ENCODE measurements at places on chromosomes 11 and 22.

DNA sequence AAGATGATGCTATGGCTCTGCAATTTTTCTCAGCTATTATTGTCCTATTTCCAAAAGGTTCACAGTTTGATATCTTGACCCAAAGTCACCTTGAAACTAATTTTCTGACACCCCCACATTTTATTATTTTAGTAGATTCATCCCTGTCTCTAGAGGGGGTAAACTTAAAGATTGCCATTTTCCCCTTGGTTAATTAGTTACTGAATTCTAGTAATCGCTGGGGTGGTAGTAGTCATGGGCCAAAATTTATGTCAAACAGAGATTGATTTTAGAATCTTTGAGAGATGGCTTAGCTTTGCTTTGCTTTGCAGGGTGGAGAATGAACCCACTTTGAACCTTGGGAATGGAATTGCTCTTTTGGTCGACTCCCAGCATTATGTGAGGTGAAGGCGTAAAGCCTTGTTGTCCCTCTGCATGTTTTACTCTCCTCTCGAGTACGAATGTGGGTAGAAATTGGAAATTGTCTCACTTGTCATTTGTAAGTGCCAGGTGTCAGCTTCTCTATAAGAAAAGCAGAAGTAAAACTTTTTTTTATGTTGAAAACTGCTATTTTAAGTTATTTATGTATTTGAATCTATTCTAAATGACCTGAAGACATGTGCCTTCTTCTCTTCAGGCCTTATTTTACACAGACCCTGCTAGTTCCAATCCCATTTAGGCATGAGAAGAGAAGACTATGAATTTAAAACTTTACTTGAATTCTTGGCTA, 42.4 kb upstream of the RCE1 start:
- DNase-seq = no peak

GRCh38 chr22:36921309-36922104, 8.1 kb downstream of the CSF2RB start:
- no peak for DNase-seq

GRCh38 chr11:26202754-26203153, 129.2 kb upstream of the ANO3 start:
- DNase-seq = no peak

DNA sequence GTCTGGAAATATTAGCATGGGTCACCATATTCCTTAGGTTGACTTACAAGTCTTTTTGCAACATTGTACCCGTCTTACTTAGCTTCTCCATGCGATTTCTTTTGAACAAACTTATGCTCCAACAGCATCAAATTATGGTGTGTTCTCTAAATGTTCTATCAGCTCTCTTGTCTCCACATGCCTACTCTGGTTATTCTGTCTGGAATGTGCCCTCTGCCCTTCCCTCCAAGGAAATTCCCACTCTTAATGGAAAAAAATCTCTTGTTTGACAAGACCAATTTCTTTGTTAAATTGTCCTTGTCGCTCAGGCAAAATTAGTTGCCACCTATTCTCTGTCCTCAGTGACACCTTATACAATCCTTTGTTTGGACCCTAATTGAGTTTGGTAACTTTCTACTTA, 522.8 kb upstream of the LUZP2 start:
- DNase-seq = no peak

DNA sequence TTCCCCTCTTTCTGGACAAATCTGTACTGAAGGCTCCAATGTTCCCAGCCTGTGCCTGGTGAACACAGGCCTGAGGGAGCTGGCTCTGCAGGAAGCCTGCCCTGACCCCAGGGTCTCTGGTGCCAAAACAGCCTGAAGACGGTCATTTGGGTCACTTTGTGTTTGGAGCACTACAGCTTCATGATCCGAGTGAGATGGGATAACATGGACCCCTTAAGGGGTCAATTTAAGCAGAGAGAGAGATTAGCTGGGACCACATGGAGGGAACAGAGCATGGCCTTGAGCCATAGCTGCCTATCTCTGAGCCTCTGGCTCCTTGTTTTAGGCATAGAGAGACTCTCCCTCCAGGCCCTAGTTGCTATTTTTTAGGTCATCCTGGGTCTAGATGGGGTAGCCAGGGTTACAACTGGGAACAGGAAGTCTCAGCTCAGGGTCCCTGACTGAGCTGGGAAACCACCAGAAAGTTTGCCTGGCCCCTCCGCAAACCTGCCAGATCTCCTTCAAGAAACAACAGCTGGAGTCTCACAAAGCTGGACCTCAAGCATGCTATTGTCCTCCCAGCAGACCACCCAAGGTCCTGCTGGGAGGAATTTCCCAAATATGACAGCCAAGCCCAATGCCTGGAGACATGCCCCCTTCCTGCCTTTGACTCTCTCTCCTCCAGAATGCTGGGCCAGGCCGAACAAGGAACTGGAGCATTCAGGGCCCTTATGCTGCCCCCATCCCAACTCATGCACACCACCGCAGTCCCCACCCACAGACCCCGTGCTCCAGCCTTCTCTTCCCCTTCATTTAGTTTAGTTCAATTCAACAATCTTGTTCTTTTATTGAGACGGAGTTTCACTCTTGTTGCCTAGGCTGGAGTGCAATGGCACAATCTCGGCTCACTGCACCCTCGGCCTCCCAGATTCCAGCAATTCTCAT, 4.0 kb downstream of the SLCO2B1 start:
- DNase-seq = no peak

- no peak for DNase-seq
Observed at GRCh38 chr11:64933935-64934681, 1.6 kb downstream of the GPHA2 start.

DNA sequence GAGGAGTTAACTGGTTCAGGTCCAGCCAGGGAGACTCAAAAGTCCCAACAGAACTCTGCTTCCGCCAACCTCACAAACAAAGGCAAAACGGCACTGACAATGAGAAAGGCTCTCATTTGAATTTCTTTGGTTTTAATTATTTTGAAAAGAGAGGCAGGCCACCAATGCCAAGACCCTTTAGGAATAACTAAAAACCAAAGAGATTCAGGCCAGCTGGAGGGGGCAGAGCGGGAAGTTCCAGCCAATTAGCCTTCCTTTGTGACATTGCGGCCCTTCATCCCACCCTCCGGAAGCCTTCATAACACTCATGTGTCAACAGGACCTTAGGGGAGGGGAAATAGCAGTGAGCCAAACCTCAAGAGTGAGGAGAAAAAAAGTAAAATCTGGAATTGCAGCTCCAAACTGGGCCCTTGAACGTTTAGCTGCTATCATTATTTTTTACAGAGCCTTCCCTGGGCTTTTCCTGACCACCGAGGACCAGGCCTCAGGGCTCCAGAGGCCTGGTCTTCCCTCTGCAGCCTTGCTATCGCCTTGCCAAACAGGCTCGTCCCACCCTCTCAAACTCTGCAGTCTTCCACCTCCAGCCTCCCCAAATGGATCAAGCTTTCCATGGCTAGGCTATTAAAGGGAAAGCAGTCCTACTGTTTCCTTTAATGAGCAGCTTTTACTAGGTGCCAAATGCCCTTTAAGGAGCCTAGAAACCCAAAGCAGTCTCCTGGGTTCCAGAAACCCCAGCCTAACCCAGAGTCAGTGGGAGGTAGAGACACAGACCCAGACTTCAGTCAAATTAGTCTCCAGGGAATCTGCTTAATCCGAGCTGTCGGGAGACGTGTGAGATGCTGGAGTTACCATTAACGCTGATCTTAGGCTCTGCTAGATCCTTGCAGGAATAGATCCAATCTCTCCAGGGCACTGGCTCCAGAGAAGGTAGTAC, 114.2 kb downstream of the CCDC34 start:
- DNase-seq = no peak

- no peak for DNase-seq
Observed at GRCh38 chr22:30312053-30312452, 14.7 kb downstream of the TBC1D10A start.

DNA sequence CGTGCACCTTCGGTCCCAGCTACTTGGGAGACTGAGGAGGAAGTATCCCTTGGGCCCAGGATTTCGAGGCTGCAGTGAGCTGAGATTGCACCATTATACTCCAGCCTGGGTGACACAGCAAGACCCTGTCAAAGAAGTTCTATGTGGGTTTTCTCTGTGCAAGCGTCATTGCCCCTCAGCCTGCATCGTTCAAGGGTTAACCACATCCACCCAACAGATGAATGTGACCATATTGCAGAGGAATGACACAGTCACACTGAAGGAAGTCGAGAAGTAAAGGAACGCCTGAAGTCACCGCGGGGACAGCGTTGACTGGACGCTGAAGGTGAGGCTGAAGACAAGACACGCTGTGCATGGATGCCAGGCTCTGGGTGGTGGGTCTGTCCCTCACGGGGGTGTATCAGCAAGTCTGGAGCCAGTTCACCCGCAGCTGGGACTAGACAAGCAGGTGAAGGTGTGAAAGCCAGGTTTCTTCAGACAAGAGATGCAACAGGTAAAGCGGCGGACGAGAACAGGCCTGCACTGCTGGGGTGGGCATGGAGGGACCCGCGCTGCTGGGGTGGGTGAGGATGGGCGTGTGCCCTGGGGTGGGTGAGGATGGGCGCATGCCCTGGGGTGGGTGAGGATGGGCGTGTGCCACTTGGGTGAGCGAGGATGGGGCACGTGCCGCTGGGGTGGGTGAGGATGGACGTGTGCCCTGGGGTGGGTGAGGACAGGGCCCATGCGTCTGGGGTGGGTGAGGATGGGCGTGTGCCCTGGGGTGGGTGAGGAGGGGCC, 36.5 kb upstream of the TOLLIP start:
- DNase-seq = no peak

GRCh38 chr11:9577556-9577955, 4.1 kb downstream of the WEE1 start:
- DNase-seq = no peak

DNA sequence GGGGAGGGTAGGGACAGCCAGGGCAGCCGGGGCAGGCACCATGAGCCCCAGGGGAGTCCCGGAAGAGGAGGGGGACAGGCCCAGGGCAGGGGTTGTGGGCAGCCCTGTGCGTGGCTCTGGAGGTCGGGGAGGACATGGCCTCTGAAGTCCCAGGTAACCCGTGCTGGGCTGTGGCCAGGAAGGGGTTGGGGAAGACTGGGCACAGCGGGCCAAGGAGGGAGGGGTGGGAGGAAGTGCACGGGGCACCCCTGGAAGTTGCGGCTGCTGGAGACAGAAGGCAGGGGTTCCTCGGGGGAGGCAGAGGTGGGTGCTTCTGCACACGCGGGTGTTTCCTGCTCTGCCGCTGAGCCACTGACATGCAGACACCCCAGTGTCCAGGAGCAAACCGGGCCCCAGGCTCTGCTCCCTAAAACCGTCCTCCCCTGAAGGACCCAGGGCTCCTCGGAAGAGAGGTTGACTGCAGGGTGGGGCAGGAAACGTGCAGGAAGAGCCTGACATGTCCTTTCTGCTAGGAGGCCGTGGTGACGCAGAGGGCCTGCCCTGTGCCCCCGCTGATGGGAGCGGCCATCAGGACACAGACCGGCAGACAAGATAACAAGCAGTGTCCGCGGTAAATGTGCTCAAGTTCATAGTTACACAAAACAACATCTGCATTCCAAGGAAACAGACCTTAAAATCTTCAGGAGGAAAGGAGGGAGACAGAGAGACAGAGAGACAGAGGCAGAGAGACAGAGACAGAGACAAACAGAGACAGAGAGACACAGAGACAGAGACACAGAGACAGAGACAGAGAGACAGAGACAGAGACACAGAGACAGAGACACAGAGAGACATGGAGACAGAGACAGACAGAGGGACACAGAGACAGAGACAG, 5.7 kb downstream of the TNNI2 start:
- no peak for DNase-seq

GRCh38 chr11:46392421-46393230, 1.1 kb upstream of the CHRM4 start:
- DNase-seq = peak; percentile 68

DNA sequence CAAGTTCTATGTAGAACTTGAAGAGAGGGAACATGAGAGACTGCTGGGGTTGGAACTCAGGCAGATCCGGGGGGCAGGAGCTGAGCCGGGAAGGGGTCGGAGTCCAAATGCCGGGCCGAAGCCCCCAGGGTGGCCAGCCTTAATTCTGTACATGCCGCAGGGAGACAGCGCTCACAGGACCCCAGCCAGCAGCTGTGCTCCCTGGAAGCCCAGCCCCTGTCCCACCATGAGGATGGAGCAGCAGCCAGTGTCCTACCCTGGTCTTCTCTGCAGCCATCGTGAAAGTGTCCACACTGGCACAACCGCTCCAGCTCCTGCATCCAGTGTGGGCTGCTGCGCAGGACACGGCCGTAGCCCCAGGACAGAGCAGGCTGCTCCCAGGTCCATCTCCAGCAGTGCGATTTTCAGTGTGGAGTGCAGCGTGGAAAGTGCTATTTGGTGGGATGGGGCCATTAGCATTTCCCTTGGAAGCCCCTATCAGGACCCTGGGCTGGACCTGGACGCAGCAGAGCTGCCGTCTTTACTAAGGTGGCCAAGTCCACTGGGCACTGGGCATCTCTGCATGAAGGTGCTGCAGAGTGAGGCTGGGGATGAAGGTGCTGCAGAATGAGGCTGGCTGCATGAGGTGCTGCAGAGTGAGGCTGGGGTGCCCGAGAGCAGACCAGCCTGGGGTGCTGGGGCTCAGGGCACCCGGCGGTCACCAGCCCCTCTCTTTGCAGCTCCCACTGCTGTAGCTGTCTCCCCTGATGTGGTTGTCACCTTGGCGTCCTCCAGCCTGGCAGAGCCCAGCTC, 737.4 kb downstream of the BRD1 start:
- no peak for DNase-seq

DNA sequence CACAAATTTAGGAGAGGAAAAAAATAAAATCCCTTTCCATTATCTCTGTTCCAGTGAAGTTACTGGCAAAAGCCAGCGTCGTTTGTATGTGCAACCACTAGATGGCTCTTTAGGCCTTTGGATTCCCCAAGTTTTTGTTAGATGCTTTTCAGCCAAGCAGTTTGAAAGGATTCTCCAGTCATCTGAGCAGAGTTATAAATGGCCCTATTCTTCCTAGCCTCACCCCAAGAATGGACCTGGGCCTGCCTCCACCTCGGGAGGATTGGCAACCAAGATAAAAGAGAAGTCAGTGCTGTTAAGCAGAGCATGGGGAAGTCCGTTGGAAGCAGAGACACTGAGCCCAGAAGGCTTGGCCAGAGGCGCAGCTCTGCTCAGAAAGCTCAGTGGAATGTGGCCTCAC, 15.4 kb downstream of the FAM181B start:
- DNase-seq = no peak

- no peak for DNase-seq
Observed at GRCh38 chr22:22446517-22446916, 62.0 kb downstream of the ZNF280B start.

All from stimulated activated CD4-positive, alpha-beta T cell treated with anti-CD3 and anti-CD28 coated beads, Interleukin-15, amount 100 ng/mL, for 1 hour (primary cell).